ENCODE measurements at places on chromosomes 4 and X.

DNA sequence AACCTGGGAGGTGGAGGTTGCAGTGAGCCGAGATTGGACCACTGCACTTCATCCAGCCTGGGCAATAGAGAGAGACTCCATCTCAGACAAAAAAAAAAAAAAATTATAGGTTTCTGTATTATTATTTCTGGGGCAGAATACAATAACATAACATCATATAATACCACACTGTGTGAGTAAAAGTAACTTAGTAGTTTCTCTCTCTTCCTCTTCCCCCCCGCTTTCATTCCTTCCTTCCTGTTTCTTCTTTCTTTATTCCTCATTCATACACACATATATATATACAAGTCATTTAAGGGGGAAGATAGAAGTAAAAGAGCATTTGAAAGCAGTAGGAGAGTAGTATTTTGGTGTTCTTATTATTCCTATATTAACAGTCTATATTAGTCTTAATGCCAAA lies 55.9 kb upstream of the FHDC1 start:
- no peak for DNase-seq

DNA sequence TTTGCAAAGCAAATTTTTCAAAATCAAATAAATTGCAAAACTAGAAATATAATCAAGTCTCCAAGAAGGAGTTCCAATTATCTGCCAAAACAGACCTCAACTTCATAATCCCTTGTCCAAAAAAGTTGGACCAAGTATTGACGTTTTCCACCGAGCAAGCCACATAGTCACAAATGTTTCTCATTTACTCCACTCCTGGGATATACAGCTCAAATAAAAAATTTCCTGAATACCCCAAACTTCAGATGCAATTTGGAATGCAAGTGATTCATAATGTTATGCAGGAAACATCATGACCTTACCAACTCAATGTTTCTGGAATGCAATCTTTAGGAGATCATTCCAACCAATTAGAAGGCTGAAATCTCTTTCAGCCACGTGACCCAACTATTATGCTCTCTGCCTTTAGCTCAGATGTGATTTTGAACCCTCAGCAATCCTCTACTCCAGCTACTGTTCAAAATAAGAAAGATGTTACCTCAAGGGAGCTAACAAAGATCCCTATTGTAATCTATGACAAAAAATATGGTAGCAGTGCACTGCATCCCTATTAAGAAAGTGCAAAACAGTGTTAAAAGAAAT lies 72.4 kb downstream of the PRDM5 start:
- DNase-seq: no peak

GRCh38 chrX:39499996-39500395 lies 597.8 kb downstream of the BCOR start:
- DNase-seq: no peak

DNA sequence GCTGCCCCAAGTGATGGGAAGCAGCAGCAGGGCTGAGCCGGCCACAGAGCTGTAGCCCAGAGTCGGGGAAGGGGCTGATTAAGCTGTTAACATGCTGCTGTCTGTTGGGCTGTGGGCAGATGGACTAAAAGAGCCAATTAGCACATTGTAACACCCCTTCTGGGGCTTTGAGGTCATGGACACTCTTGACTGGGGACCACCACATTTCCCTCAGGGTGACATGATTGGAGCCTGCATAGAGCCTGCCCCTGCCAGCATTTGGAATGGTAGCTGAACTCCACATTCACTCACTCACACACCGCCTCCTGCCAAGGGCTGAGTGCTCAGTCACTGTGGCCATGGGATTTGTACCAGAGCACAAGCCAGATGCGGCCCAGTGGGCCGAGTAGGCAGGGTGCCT lies 646.9 kb downstream of the FAT4 start:
- no peak for DNase-seq

- no peak for DNase-seq
These were observed 52.7 kb downstream of the TMEM131L start for GRCh38 chr4:153518637-153519389.

DNA sequence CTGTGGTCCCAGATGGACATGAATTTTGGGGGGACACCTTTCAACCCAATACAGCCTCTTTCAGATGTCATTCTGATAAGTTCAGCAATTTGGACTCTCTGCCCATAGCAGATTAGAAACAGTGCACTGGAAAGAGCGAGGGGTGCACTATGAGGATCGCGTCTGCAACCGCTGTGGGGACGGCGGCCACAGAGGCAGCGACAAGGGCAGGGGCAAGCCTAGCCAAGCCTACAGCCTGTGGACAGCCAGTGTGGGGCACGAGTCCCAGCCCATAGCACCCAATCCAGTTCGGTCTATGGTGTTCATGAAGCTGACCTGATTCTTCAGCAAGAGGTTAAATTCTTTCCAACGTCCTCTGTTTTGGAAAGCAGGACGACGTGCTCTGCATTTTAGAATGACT lies 9.7 kb upstream of the NSG1 start:
- no peak for DNase-seq

DNA sequence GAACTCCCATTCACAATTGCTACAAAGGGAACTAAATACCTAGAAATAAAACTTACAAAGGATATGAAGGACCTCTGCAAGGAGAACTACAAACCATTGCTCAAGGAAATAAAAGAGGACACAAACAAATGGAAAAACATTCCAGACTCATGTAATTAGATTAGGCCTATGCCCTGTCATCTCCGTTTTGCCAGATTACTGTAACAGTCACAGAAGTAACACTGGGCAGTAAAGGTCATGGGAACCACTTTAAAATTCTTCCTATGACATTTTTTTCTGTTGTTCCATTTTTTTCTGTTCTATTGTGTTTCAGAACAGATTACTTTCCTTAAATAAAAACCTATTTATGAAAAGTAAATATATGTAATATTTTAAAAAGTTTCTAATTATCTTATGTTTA lies 199.4 kb upstream of the CENPE start:
- DNase-seq: no peak

- DNase-seq: no peak
These were observed 112.8 kb upstream of the DKK2 start for GRCh38 chr4:107148904-107149303.

- no peak for DNase-seq
These were observed 956.2 kb upstream of the DIAPH2 start for GRCh38 chrX:95728446-95728845.

DNA sequence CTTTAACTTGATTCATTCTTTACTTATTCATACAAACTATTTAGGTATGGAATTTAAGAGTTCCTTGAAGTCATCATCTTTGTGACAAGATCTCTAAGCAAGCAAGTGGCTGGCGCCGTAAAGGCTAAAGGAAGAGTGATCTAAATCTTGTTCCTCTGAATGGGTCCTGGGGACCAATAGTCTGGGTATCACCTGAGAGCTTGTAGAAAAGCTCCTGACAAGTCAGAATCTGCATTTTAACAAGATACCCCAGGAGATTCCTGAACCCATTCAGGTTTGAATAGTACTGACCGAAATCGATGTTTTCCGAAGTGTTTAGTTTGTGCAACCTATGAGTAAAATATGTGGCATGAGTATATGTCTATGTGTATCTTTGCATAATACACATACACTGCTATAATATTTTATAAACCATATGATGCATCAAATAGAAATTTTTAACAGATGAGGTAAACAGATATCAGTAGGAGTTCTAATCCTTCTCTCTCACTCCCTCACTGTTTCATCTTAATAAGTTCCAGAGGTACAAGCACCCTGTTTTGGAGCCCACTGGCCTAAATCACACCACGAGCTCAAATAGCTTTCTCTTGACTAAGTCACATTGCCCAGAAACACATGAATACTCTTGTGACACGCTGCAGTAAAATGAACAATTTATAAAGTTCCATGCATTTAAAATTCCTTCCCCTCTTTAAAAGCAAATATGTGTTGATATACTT lies 170.0 kb downstream of the RELL1 start:
- DNase-seq: no peak

DNA sequence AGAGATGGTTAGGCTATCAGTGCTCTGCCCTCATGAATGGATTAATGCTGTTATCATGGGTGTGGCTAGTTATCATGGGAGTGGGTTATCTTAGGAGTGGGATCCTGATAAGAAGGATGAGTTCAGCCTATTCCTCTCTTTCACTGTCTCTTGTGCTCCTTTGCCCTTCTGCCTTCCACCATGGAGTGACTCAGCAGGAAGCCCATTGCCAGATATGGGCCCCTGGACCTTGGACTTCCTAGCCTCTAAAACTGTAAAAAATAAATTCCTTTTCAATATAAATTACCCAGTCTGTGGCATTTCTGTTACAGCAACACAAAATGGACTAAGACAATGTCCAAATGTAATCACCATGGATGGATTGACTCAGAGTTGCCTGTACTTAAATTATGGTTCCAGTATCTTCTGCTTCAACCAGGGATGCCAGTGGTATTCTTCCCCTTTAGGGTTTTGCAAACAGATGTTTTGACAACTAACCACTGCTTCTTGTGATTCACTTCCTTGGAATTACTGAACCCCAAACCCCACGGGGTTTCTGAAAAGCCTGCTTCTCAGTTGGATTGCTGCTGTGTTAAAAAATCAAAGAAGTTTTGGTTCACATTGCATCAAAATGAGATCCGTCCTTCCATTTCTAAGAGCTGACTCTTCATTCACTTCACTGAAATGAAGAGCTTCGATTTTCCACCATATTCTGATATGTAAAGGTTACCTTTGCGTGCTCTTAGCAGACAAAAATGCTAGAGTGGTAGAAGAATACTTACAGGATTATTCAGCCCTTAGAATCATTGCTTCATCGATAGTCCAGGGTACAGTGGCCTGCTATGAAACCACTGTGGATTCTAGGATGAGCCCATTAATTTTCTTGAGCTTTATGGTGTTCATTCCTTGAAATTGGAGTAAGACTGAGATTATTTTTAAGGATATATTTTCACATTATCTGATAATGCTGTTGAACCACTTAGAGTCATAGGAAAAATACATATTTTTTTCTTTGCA lies 107.7 kb downstream of the FRMPD4 start:
- DNase-seq: no peak

GRCh38 chr4:119068529-119068962 lies 67.1 kb upstream of the MYOZ2 start:
- DNase-seq: no peak

DNA sequence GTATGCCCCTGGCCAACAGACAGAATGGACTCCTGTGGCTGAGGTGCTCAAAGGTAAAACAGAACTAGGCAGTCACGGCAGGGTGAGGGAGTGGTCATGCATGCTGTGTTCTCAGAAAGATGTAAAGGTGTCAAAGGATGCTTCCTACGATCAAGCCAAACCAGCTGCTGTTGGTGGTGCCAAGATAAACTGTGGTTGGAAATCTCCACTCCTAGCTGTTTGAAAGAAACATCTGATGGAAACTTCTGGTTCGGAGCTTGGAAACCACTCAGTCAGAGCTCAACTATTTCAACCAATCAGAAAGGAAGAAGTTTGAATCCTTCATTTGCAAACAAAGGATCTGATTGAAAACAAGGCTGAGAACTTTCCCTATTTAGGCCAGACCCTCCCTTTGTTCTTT lies 68.5 kb upstream of the DDX60 start:
- no peak for DNase-seq

DNA sequence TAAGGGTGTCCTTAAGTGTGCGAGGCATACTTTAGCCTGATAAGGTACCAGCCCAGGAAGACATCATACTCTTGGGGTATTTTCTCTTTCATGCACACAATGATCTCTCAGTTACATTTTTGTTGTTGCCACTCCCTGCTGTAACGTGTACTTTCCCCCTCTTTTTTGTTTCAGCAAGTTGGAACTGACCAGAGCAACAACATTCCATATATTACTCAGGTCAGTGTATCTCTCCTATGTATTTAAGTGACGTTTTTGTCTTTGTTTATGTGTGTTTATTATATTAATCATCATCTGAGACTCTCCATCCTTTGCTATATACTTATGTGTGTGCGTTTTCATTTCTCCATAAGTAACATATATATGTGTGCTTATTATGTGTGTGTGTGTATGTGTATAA lies 71.3 kb upstream of the VBP1 start:
- DNase-seq: no peak

- no peak for DNase-seq
These were observed 114.5 kb downstream of the SORBS2 start for GRCh38 chr4:185697488-185697887.

- no peak for DNase-seq
These were observed 1263.6 kb upstream of the ADGRL3 start for GRCh38 chr4:59936566-59936965.

DNA sequence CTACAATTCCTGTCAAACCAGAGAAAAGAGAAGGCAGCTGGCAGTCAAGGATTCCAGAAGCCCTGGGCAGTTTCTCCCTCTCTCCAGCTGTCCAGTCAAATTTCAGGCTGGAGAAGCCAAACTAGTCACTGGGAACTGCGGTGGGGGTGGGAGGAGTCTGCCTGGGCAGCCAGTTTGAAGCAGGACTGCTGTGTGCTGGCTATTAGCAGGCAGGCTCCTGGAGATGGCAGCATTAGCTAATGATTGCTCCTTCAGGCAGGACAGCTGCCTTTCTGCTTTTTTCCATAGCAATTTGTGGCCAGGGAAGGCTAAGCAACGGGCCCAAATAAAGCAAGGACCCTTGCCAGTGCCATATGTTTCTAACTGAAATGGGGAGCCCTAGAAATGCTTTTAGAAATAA lies 44.7 kb upstream of the FGF13 start:
- DNase-seq: no peak

GRCh38 chr4:94744850-94745249 lies 12.9 kb upstream of the BMPR1B start:
- no peak for DNase-seq

DNA sequence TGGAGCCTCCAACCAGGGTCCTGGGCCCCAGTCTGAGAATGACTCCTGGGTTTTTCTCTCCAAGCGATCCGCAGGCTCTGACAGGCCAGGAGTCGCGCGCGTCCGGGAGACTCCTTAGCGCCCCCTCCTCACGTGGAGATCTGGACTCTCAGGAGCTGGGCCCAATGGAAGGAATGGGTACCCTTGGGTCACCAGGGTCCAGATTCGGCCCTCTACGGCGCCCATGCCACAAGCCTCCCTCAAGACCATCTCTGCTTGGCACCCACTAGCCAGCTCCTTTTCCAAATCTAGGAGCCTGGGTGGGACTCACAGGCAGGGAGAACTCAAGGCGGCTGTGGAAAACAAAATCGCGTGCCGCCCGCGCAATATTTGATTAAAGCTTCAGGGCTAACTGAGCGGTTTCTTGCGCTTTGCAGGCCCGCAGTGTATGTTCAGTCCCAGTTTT lies 7.1 kb downstream of the HAND2 start:
- DNase-seq: no peak

- DNase-seq: no peak
These were observed 64.6 kb upstream of the TAPT1 start for GRCh38 chr4:16290681-16291420.

DNA sequence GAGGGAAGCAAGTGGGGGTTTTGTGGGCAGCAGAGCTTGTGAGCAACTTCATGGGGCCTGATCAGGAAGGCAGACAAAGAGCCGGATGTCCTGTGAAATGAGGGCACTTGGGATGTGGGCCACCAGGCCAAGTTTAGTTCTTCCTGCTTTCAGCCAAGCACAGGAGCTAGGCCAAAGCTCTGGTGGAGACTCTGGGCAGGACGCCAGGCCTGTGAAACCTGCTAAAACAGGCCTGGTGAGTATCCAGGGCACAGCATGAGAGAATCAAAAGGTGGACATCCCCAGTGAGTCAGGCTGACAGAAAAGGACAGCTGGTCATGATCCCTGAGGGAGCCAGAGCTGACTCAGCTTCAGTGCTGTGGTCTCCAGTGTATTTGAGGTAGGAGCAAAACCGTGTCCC lies 95.7 kb downstream of the NPNT start:
- no peak for DNase-seq

GRCh38 chr4:146525754-146526153 lies 4.0 kb upstream of the SLC10A7 start:
- no peak for DNase-seq

Data from activated CD8-positive, alpha-beta memory T cell treated with anti-CD3 and anti-CD28 coated beads for 1 hour (primary cell).